Esophagus muscularis mucosa (tissue), 4 donors: ENCODE measurements at places on chromosomes 1 and 21. TPM values are rescaled to one million over a fixed set of nuclear protein-coding genes. Genes with fewer than 3 reads are reported as not detected.

The CFHR1 gene
- total RNA-seq = not detected

DNA sequence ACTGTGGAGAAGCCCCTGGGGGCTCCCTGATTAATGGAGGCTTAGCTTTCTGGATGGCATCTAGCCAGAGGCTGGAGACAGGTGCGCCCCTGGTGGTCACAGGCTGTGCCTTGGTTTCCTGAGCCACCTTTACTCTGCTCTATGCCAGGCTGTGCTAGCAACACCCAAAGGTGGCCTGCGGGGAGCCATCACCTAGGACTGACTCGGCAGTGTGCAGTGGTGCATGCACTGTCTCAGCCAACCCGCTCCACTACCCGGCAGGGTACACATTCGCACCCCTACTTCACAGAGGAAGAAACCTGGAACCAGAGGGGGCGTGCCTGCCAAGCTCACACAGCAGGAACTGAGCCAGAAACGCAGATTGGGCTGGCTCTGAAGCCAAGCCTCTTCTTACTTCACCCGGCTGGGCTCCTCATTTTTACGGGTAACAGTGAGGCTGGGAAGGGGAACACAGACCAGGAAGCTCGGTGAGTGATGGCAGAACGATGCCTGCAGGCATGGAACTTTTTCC is 24.8 kb downstream of the PCSK9 start:
- no peak overlapping the region for H3K4me3 ChIP-seq
- H3K4me1 ChIP-seq = peaks cover 50% of the 10 kb centered on the region
- H3K27me3 ChIP-seq = no peaks in the 10 kb centered on the region

DNA sequence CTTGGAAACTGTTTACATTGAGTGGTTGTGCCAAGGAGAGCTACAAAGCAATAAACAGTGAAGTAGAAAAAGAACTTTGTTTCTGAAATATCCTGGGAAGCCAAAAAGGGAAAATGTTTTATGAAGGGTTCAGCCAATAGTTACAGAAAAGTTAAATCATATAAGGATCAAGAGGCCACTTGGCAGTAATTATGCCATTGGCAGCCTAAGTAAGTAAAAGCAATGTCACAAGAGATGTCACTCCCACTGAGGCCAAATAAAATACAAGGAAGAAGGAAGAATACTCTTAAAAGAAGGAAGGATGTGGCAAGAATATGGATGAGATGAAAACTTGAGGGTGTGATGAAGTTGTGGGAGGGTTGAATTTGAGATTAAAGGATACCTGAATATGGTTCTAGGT is 45.2 kb downstream of the EDEM3 start:
- H3K4me3 ChIP-seq = no peak overlapping the region
- no peaks in the 10 kb centered on the region for H3K27me3 ChIP-seq
- DNase-seq = no peak

The SMAP2 gene
- 28.2 TPM for total RNA-seq

- no peak for DNase-seq
- H3K27ac ChIP-seq = peak overlapping the region; percentile 90
- H3K27me3 ChIP-seq = no peaks in the 10 kb centered on the region
- H3K36me3 ChIP-seq = peaks cover 22% of the 10 kb centered on the region
Observed at GRCh38 chr1:27543284-27543683, 53.3 kb upstream of the WASF2 start.

- peak; percentile 97 for DNase-seq
- H3K36me3 ChIP-seq = peaks cover 19% of the 10 kb centered on the region
- H3K4me1 ChIP-seq = peaks cover 19% of the 10 kb centered on the region
- peak overlapping the region; percentile 91 for H3K27ac ChIP-seq
Observed at GRCh38 chr21:28884976-28885852, 107.5 kb downstream of the LTN1 start.
